HT-29 (cell line): ENCODE measurements at places on chromosomes 5 and 9. TPM values are rescaled to one million over a fixed set of nuclear protein-coding genes. Genes with fewer than 3 reads are reported as not detected.

GRCh38 chr5:168131519-168131918 lies 159.9 kb upstream of the WWC1 start:
- no peak for DNase-seq

DNA sequence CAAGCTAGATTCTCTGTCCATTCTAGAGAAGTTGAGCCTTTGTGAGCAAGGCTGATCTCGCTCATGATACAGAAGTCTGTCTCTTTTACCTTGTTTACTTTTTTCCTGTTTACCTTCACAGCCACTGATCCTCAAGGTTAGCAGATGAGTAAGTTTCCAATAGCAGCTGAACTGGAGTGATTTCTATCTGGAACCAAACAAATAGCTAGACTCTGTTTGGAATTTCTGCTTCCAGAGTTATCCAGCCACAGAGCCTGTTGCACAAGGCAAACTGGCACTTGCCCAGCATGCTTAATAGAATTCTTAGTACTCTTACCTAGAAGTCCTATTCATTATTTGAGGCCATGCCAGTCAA lies 12.8 kb upstream of the PANK3 start:
- DNase-seq: peak; percentile 64

DNA sequence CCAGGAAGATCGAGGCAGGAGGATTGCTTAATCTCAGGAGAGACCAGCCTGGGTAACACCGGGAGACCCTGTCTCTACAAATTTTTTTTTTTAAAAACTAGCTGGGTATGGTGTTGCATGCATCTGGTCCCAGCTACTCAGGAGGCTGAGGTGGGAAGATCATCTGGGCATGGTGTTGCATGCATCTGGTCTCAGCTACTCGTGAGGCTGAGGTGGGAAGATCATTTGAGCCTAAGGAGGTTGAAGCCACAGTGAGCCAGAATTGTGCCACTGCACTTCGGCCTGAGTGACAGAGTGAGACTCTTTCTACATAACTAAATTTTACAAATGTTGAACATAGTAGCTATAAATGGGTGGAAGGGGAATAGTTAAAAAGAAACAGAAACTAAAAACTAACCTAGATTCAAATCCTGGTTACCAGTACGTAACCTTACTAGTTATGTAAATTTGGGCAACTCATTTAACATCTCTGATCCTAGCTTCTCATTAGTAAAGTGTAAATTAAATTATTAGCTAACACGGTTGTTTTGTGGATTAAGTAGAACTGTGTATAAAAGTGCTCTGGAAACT lies 41.7 kb downstream of the TMEM161B start:
- DNase-seq: no peak

DNA sequence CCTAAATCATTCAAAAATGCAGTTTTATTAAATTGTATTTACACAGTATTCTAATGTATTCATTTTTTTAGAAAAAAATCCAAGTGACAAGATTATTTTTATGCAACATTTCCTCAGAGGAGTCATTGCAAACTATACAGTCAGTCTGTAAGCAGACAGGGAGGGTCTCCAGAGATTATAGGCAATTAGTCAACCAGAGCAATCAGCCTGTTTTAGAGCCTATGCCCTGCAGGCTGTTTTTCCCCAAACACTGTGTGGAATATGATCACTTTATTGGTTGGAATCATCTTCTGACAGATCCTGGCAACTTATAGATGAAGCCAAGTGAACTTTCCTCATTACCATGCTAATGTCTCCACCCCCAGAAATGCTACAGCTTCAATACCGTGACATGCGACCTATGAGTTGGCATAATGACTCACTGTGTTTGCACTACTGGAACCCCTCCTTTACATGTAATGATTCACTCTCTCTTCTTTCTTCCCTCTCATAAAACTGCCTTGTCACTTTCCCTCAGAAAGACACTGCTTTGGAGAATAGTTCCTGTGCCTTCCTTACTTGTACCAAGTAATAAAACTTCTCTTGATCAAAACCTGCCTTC lies 577.7 kb upstream of the FTMT start:
- DNase-seq: peak; percentile 87

- DNase-seq: no peak
Measured at GRCh38 chr9:122808141-122808540, 8.2 kb downstream of the OR1K1 start.

- no peak for DNase-seq
Measured at GRCh38 chr5:91074615-91075014, 308.5 kb downstream of the ARRDC3 start.

- peak; percentile 71 for DNase-seq
Measured at GRCh38 chr5:73280821-73281746, 108.1 kb downstream of the TMEM174 start.

DNA sequence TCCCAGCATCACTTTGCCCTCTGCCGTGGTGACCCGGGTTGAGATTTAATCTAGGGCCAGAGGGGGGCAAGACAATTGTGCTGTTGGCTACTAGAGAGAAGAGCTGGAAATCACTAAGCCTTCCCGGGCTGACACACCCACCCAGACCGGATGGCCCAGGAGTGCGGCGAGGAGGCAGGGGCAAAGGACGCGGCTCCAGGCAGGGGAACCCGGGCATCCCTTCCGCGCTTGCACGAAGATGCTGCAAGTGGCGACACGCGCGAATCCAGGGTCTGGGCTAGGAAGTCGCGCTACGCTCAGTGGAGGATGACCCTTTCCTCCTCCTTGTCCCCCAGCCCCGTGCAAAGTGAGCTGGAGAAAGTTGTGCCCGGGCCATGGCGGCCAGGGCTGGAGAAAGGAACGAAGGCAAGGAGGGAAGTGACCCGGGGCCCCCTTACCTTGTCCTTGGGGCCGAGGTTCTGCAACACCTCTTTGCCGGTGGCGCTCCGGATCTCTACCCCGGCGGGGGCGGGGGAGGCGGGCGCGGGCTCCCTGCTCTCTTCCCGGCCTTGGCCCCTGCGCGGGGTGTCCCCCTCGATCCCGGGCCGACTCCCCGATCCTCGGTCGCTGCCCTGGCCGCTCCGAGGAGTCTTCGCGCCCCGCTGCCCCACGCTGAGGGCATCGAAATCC lies 693 bp downstream of the DPYSL3 start:
- no peak for DNase-seq

DNA sequence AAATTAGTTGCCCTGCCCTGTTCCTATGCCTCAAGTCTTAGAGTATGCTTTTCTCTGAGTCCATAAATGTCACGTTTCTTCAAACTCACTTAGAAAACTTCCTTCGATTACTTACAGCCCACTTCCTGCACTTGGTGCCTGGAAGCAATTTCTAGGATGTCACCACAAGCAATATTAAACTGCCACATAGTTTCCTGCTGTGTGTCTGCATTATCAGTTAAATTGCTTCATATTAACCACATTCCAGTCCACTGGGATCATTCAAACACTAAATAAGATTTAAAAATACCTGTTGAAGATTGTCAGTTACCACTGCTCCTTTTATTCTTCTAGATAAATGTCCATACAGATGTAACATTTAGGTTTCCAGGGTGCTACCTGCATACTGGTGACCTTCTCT lies 4.1 kb downstream of the DENND1A start:
- no peak for DNase-seq

DNA sequence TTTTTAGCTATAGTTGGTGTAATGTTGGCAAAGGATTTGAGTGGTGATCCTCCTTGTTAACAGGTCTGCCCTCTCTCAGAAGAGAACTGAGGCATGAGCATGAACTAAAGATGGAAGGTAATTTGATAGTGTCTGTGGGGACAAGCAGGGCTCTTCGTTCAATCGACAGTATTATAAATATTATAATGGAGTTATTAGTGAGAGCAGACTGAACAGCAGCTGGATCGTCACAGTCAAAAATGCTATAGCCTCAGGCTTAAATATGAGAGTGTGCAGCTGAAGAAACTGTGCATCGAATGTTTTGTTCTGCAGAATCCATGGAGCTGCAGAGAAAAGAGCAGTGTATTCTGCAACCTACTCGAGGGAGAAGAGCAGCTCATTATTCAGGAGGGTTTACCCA lies 757.3 kb downstream of the DNAH5 start:
- no peak for DNase-seq

DNA sequence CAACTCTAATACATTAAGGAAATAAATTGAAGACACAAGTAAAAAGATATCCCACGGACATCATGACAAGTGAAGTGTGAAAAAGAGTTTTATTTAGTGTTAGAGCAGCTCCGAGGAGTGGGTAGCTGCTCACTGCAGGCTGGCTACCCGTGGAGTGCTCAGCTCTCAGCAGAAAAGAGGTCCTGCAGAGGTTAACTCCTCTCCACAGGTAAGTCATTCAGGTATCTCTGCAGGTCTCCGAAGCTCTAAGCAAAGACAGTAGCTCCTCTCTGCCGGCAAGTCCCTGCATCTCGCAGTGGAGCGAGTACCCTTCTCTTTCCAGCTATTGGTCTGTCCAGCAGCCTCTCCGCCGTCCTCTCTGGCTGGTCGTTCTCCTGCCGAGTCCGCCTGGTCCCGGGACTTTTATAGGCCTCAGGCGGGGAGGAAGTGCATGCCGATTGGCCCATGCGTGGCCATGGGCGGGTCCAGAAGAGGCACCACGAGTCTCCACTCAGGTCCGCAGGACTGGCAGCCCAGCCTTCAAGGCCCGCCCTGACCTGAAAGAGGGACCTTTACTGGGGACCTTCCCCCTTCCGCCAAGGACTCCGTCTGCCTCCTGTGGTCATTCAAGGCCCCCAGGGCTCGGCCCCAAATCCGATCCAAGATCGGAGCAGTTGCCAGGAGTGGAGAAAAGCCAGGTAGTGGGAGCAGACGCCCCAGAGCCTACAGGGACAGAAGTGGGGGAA lies 29.9 kb downstream of the BTNL9 start:
- peak; percentile 38 for DNase-seq

GRCh38 chr5:132495667-132496190 lies 5.2 kb upstream of the IRF1 start:
- peak; percentile 77 for DNase-seq

GRCh38 chr5:180138976-180139730 lies 67.6 kb upstream of the RNF130 start:
- no peak for DNase-seq

- no peak for DNase-seq
Measured at GRCh38 chr9:115213818-115214334, 95.9 kb upstream of the TNC start.

DNA sequence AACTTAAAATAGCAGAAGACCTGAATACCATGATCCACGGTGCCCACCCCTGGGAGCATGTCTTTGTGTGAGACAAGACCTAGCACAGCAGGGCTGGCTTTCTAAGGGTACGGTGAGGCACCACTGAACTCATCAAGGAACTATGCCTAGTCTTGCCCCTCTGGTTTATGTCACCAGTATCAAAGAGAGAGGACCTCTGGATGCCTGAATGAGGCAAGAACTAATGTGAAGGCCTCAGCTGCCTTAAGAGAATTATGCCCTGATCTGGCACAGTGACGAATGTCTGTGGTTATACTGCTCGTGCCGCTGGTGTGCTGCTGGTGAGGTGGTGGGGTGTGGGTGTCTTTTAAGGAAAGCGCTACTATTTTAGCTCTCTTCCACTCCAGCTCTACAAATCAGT lies 23.0 kb downstream of the NREP start:
- no peak for DNase-seq

DNA sequence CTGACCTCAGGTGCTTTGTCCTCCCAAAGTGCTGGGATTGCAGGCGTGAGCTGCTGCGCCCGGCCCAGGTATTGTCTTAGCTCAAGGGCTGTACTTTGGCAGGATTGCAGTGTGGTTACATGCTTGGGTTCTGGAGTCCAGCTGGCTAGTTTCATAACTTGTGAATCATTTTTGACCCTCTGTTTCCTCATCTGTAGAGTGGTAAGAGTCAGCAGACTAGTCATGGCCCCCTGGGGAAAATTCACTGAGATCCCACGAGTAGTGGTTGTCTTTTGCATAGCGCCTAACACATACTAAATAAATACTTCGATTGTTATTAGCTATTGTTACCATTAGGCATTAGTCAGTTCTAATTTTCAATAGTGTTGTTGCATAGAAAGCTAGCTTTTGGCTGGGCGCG lies 14.3 kb downstream of the PTPA start:
- no peak for DNase-seq

DNA sequence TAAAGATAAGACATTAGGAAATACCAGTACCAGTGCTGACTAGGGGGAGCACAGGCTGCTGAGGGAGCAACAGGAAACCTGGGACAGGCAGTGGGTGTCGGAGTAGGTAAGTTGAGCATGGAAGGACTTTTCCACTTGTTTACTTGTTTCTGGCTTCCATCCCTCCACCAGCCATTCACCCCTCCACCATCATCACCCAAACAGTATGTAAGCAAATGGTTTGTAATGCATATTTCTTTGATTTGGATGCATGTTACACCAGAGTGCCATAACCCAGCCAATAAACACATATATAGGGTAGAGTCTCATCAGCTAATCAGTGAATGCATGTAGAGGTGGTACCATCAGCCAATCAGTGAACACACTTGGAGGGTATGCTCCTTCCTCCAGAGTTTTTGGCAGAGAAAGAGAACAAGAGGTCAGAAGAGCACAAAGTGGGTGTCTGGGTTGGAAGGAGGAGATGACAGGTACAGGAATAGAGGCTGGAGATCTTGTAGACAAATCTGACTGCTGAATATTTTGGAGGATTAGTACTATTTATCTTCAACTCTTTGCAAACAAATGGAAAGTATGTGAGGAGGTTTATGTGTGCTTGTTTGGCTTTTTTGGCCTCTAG lies 37.7 kb upstream of the PDE8B start:
- no peak for DNase-seq

- no peak for DNase-seq
Measured at GRCh38 chr9:112725961-112726360, 8.0 kb upstream of the INIP start.

- no peak for DNase-seq
Measured at GRCh38 chr5:165157219-165157618, 1651.8 kb downstream of the MAT2B start.

GRCh38 chr9:118459913-118460312 lies 755.7 kb downstream of the TLR4 start:
- no peak for DNase-seq

DNA sequence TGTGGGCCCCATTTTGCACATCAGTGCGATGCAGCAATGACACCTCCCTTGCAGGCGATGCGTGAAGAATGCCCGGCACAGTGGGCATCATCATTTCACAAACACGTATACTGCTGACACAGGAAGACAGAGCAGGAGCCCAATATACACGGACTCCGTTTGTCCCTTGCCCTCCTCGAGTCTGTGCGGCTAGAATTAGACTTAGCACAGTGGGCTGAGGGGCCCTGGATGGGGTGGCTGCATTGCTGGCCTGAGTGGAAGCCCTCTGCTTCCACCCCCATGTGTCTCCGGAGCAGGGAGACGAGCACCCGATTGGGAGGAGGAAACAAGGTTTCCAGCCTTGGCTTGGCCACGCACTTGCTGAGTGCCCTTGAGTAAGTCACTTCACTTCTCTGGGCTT lies 40.8 kb downstream of the GSN start:
- no peak for DNase-seq

The SVEP1 gene
- not detected in 2 replicates for total RNA-seq

The GGTA1 gene
- not detected in 2 replicates for total RNA-seq

The CDKN2B gene
- 13.0 and 24.8 TPM in 2 replicates for total RNA-seq

The RMI1 gene
- total RNA-seq: 2.2 and 2.4 TPM in 2 replicates

The SNCB gene
- not detected in 2 replicates for total RNA-seq

The C7 gene
- 0.05 TPM in 1 of 2 replicates, not detected in the other for total RNA-seq

The RASGEF1C gene
- total RNA-seq: not detected in 2 replicates

The SPINK4 gene
- 1.3 TPM in 1 of 2 replicates, not detected in the other for total RNA-seq

The LRRTM2 gene
- not detected in 2 replicates for total RNA-seq

The ZNF883 gene
- total RNA-seq: not detected in 2 replicates

The LCN1 gene
- total RNA-seq: not detected in 2 replicates

The ANKRD31 gene
- 0.05 TPM in 1 of 2 replicates, not detected in the other for total RNA-seq

The GNA14 gene
- 3.2 and 3.4 TPM in 2 replicates for total RNA-seq

The CYLC2 gene
- not detected in 2 replicates for total RNA-seq

The PCA3 gene
- not detected in 2 replicates for total RNA-seq

The FGD3 gene
- total RNA-seq: 12.8 and 14.7 TPM in 2 replicates

The CFAP90 gene
- total RNA-seq: not detected in 2 replicates
